ENCODE measurements at places on chromosomes 2 and 18. TPM values are rescaled to one million over a fixed set of nuclear protein-coding genes. Genes with fewer than 3 reads are reported as not detected.

ABCG5 gene
- under 0.01 TPM for total RNA-seq

GPR35 gene
- 7.8 TPM for total RNA-seq

NOSTRIN gene
- 0.27 TPM for total RNA-seq

MYOM1 gene
- 0.27 TPM for total RNA-seq

CSRNP3 gene
- total RNA-seq: under 0.01 TPM

PLA2R1 gene
- 2.4 TPM for total RNA-seq

KCNIP3 gene
- total RNA-seq: 7.5 TPM

TMEM37 gene
- not detected for total RNA-seq

UGT1A3 gene
- total RNA-seq: not detected

PMAIP1 gene
- 23.4 TPM for total RNA-seq

CAMKMT gene
- total RNA-seq: 3.8 TPM

C2orf76 gene
- 4.0 TPM for total RNA-seq

CNGA3 gene
- total RNA-seq: not detected

OSBPL6 gene
- total RNA-seq: 0.27 TPM

BOLL gene
- total RNA-seq: not detected

ASB18 gene
- total RNA-seq: under 0.01 TPM

EFR3B gene
- total RNA-seq: 0.27 TPM

NT5DC4 gene
- total RNA-seq: not detected

IL1R2 gene
- not detected for total RNA-seq

TGFA gene
- 0.27 TPM for total RNA-seq

All from hematopoietic multipotent progenitor cell (in vitro differentiated cells).